Stimulated activated CD4-positive, alpha-beta T cell treated with anti-CD3 and anti-CD28 coated beads, Interleukin-4, amount 100 ng/mL, for 48 hours (primary cell): ENCODE measurements at places on chromosomes 1 and 21.

DNA sequence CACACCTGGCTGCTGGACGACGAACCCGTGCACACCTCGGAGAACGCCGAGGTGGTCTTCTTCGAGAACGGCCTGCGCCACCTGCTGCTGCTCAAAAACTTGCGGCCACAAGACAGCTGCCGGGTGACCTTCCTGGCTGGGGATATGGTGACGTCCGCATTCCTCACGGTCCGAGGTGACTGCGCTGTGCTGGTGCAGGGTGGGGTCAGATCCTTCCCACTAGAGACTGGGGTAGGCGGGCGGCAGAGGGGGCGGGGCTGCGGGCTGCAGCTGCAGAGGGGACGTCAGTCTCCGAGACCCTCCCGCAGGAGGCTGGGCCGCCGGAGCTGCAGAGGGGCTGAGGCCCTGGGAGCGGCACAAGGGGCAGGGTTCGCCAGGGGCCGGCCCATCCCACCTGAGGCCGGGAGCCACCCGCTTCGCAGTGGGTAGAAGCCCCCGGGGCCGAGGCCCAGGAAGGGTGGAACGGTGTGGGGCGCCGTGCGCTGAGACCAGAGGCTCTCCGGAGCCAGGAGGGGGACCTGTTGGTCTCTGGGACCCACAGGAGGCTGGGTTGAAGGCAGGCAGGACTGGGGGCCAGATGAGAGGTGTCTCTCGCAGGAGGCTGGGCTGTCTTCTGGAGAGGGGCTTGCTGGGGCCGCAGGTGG lies 90.6 kb downstream of the TRIM11 start:
- no peak for DNase-seq

GRCh38 chr1:43932786-43933385 lies 715 bp upstream of the ARTN start:
- DNase-seq: no peak

DNA sequence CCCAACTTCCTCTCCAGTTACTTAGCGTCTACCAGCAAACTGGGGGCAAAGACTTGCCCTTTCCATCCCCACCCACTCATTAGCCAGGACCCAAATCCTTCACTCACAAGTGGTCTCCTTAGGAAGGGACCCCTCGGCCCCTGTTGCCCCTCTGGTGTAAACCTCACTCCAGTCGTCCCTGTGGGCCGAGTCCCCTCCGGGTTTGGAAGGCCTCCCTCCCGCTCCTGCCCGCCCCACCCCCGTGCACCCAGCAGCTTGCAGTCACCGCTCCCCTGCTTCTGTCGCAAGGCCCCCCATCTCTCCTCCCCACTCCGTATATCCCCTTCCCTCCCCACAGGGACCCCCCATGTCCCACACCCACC lies 1.2 kb downstream of the EFHD2 start:
- DNase-seq: no peak

- no peak for DNase-seq
Measured at GRCh38 chr1:216688127-216688657, 35.0 kb downstream of the ESRRG start.

DNA sequence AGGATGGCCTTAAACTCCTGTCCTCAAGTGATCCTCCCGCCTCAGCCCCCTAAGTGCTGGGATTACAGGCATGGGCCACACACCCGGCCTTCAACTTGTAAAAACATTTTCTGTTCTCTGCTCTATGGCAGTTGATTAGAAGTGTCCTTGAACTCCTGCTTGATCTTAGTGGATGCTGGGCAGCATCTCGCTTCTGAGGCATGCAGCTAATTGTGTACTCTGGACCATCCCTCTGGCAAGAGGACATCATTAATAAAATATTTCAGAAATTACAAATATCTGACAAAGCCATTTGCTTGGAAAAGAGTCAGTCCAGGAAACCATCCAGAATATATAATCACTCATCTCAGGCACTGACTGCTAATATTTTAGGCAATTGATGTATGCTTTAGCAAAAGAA lies 8.1 kb downstream of the NGF start:
- DNase-seq: no peak
